ENCODE measurements at places on chromosomes 5 and 9. TPM values are rescaled to one million over a fixed set of nuclear protein-coding genes. Genes with fewer than 3 reads are reported as not detected.

Gene TMEM215
- total RNA-seq: not detected

Gene TICAM2
- total RNA-seq: 5.0 TPM

Gene ANKRD34B
- total RNA-seq: not detected

Gene FOXD4L4
- total RNA-seq: 0.18 TPM

Gene LAMC3
- total RNA-seq: under 0.01 TPM

Gene C5orf58
- total RNA-seq: not detected

Gene SOX30
- total RNA-seq: not detected

Gene DNAJA1
- 120 TPM for total RNA-seq

Gene DIRAS2
- 0.78 TPM for total RNA-seq

Gene UNC5A
- not detected for total RNA-seq

Gene MEIKIN
- not detected for total RNA-seq

Gene NAIF1
- total RNA-seq: 11.6 TPM

All from smooth muscle cell of the umbilical artery (primary cell).